Nephron progenitor cell (in vitro differentiated cells): ENCODE measurements at places on chromosomes 2 and 18.

DNA sequence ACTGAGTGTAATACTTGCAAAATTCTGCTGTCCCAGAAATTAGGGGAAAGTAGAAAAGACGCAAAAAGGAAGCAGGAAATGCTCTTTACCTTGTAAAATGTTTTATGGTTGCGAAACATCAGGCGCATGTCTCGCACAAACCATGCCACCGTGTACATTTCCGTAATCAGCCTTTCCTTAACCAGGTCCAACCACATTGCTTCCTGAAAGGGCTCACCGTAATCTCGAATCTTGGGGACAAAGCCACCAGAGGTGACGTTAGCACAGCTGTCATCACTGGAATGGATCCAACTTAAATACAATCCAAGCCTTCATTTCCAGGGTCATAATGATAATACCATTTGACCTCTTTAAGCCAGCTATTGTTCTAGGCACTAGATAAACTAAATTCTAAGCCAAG is 49.3 kb downstream of the SP110 start:
- H3K4me1 ChIP-seq, result no peaks in the 10 kb centered on the region
- H3K27ac ChIP-seq, result no peak overlapping the region
- H3K27me3 ChIP-seq, result peaks cover 14% of the 10 kb centered on the region
- no peak for DNase-seq
- no peaks in the 10 kb centered on the region for H3K36me3 ChIP-seq

DNA sequence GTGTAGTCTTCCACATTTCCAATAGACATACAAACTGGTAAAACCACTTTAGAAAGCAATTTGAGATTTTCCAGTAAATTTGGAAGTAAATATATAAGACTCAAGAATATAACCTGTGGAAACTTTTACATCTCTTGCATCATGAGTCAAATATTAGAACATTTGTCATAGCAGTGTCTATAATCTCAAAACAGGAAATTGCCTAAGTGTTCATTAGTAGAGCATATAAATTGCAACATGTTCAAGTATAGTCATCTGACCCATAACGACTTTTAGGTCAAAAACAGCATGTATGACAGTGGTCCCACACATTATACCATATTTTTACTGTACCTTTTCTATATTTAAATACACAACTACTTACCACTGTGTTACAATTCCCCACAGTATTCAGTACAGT is 555.9 kb upstream of the VRK2 start:
- DNase-seq, result no peak
- H3K36me3 ChIP-seq, result no peaks in the 10 kb centered on the region
- peaks cover 6% of the 10 kb centered on the region for H3K4me1 ChIP-seq
- H3K27me3 ChIP-seq, result no peaks in the 10 kb centered on the region

DNA sequence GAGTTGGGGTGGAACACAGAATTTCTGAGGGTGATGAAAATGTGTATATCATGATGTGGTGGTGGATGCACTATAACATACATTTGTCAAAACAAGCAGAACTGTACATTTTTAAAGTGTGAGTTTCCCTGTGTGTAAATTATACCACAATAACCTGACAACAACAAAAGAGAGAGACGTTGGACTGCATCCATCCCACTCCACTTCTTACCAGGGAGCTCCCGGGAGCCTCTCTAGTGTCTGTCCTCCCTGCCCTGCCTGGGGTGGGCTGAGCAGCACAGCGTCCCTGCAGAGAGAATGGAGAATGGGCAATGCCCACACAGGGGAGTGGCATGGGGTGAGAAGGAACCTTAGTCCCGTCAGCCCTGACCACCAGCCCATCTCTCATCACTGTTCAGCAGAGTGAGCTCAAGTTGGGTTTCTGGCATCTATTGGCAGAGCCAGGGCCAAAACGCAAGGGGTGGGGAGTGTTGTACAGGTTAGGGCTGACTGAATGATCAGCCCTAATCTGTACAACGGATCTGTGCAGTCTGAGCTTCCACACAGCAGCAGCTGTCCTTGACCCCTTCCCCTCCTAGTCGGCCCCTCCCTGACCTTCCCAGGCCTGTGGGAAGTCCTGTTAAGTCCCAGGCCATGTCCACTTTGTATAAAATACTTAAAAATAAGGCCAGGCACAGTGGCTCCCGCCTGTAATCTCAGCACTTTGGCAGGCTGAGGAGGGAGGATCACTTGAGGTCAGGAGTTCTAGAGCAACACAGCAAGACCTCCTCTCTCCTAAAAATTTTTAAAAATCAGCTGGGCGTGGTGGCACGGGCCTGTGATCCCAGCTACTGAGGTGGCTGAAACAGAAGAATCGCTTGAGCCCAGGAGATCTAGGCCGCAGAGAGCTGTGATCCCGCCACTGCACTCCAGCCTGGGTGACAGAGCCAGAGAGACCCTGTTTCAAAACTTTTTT is 3.3 kb upstream of the PROC start:
- no peak overlapping the region for H3K27ac ChIP-seq
- peaks cover 7% of the 10 kb centered on the region for H3K36me3 ChIP-seq
- no peak for DNase-seq
- peaks cover 37% of the 10 kb centered on the region for H3K27me3 ChIP-seq

GRCh38 chr2:233480490-233481202 is 85.9 kb downstream of the USP40 start:
- H3K36me3 ChIP-seq, result peaks cover 55% of the 10 kb centered on the region
- no peak overlapping the region for H3K4me3 ChIP-seq
- DNase-seq, result no peak
- H3K27me3 ChIP-seq, result peaks cover 7% of the 10 kb centered on the region

- DNase-seq, result no peak
- H3K36me3 ChIP-seq, result no peaks in the 10 kb centered on the region
- peak overlapping the region; percentile 91 for H3K27ac ChIP-seq
- H3K4me3 ChIP-seq, result no peak overlapping the region
Measured at GRCh38 chr18:76997951-76998808, 134.4 kb downstream of the MBP start.

DNA sequence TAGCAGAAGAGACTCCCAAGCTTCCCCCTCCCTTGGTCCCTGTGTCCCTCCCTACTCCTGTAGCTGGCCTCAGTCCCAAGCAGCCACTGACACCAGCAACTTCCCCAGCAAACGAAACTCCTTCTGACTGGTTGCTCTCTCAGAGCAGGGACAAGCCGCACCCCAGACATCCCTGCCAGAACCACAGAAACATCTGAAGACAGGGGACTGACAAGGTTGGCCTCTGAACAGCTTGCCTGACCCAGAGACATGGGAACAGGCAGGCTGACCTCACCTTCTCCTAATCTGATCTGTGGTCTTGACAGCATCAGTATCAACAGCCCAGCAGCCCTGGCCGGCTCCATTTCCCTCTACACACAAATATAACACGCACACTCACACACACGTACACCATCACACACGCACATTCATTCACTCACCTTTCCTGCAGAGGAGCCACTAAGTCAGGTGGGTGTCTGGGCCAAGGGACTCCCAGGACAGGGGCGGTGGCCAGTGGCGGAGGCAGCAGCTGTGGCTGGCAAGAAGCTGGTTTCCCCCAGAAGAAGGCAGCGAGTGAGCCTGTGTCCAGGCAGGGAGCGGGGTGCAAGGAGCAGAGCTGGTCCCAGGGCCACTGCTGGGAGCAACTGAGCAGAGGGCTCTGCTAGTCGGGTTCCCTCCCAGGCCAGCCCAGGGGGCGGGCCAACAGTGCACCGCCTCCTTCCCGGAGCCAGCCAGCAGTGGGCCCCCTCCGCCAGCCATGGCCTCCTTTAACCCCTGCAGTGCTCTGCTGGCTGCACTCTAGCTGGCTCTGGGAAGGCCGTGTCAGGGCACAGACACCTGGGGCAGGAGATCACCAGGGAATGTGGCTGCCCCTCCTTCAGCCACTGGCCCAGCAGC is 59.1 kb downstream of the TNS1 start:
- peak; percentile 87 for DNase-seq
- H3K36me3 ChIP-seq, result no peaks in the 10 kb centered on the region
- peaks cover 17% of the 10 kb centered on the region for H3K27me3 ChIP-seq
- H3K4me1 ChIP-seq, result peaks cover 73% of the 10 kb centered on the region
- peak overlapping the region; percentile 60 for H3K4me3 ChIP-seq
